ENCODE measurements at places on chromosomes 7 and 10.

DNA sequence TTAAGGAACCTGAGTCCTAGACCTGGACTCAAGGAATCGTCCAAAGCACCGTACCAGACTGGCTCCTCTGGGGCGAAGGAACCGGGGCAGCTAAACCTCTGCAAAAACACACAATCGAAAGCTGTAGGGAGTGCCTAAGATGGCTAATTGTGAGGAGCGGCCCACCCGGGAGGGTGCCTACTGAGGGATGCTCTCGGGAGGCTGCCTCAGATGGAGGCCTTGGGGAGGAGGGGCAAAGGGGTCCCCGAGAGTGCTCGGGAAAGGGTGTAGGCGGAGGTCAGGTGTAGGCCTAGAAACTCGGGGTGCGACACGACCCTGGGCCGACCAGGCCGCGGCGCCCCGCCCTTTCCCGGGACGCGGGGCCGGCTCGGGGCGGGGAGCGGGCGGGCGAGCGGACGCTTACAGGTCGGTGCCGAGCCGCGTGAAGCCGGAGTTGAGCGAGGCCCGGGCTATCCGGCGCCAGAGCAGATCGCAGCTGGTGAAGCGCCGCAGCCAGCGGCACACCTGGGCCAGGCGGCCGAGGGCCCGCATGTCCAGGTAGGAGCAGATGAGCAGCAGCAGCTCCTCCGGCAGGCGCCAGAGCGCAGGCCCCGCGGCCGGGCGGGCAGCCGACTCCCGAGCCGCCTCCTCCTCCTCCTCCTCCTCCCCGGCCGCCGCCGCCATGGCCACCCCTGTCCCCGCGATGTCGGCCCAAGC, 844 bp downstream of the FBXW4 start:
- DNase-seq = peak; percentile 70

DNA sequence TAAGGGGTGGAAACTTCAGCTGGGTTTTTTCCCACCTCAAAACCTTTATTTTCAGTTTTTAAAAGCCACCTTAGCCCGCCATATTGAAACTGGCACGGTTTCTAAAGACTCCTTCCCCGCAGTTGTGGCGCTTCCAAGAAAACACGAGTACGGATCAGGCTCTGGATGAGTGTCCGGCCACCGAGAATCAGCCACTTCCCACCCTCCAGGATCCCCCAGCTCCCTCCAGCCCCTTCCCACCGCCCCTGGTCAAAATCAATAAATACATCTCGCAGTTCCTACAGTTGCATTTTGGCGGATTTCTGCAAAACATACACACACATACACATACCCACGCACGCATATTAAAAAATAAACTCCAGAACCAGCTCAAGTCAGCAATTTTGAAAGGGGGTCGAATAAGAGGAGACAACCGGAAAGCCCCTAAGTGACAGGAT, 1.1 kb downstream of the SFMBT2 start:
- no peak for DNase-seq

GRCh38 chr7:139667377-139667776, 110.4 kb downstream of the HIPK2 start:
- no peak for DNase-seq

DNA sequence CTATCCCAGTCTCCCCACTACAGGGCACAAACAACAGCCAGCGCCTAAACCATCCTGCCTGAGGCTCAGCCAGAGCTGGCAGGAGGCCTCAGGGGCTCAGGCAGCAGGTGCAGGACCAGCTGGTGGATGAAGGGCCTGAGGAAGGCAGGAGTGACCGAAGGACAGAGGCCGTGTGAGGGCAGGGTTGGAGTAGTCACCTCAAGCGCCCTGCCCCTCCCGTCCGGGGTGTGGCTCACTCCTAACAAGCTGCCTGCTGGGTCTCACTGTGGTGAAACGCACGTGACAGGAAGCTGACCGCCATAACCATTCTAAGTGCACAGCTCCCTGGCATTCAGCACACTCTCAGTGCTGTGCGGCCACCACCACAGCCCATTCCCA, 281.1 kb downstream of the ELFN1 start:
- DNase-seq = peak; percentile 9

- no peak for DNase-seq
Measured at GRCh38 chr10:45422207-45422865, 48.3 kb downstream of the ALOX5 start.

GRCh38 chr10:60646966-60647796, 131.1 kb upstream of the CDK1 start:
- peak; percentile 25 for DNase-seq
